CD4-positive, alpha-beta T cell treated with Interleukin-4 for 1 hour (primary cell): ENCODE measurements at places on chromosomes 2 and 18.

- DNase-seq: no peak
Observed at GRCh38 chr18:63208676-63209075, 110.9 kb downstream of the BCL2 start.

DNA sequence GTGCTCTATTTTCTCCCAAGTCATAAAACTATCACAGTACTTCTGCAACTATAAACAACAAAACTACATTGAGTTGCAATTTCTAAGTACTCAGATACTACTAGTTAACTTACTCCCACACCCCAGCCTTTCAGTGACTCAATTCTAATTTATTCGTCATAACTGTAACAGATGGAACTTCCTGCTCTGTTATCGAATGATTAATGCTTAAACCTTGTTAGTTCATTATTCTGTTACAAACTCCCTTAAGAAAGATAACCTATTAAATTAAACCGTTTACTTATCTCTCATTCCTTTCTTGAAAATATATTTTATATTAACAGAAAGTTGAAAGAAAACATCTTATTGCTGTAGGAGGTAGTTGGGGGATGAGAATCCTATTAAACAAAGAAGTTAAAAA, 17.0 kb downstream of the TNFAIP6 start:
- DNase-seq: no peak

DNA sequence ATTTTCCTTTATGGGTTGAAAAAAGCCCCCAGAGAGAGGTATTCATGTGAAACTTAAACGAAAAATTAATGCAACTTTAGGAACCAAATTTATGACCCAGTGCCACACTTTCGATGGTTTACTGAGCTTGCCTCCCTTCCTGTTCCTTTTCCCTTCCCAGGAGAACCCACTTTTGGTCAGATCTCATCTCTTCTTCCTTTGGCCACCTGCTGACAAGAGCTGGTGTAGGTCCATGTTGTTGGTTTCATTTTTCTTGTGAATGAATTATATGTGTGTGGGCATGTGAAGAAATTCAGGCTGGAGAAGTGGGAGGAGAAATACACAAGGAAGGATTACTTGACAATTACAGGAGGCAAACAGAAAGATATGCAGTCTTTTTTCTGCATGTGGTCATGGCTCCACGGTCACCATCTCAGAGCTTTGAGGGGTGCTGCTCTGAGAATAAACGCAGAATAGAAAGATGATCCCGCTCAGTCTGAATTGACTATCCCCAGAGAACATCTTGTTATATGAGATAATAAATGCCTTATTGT, 111.3 kb upstream of the TCF4 start:
- DNase-seq: no peak

DNA sequence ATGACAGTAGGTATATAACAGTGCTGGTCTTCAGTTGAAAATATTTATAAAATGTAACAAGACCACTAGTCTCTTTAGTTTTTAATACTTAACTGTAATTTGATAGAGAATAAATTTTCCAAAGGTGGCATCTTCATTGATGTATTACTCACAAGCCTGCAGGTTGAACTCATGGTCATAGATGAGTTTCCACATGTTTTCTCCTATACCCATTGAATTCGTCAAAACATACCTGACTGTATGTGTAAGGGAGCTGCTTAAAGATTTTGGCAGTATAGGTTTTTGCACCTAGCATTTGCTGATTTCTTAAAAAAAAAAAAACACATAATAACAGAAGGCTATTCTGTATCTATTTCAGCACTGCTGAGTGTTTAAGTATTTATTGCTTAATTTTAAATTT, 112.9 kb downstream of the FMNL2 start:
- DNase-seq: no peak
